ENCODE measurements at places on chromosomes 6 and 20.

DNA sequence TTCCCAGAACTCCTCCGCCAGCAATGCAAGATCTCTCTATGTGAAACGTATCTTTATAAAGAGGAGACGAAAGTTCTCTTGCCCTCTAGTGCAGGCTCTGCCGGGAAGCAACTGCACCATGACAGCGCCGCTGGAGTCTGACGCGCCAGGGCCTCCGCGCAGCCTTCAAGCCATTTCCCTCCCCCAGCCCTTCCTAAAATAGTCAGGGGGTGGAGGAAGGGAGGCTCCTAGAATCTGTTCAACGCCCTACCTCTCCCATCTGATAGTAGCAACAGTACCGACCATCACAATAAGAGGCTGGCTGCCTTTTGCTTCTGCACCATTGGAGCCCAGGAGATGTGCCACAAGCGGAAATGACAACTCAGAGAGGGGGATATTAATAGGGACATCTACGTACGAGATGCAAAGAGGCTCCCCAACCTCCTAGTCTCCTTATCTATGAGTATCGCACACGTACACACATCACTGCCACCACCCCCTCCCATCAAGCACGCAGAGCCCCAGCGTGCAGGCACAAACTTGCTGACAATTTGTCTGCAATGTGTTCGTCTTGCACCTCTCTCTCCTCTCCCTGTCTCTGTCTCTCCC, 1.0 kb downstream of the SYNE1 start:
- no peak for DNase-seq

- DNase-seq, result peak; percentile 37
These were observed 646.3 kb downstream of the UTRN start for GRCh38 chr6:144931172-144932035.

DNA sequence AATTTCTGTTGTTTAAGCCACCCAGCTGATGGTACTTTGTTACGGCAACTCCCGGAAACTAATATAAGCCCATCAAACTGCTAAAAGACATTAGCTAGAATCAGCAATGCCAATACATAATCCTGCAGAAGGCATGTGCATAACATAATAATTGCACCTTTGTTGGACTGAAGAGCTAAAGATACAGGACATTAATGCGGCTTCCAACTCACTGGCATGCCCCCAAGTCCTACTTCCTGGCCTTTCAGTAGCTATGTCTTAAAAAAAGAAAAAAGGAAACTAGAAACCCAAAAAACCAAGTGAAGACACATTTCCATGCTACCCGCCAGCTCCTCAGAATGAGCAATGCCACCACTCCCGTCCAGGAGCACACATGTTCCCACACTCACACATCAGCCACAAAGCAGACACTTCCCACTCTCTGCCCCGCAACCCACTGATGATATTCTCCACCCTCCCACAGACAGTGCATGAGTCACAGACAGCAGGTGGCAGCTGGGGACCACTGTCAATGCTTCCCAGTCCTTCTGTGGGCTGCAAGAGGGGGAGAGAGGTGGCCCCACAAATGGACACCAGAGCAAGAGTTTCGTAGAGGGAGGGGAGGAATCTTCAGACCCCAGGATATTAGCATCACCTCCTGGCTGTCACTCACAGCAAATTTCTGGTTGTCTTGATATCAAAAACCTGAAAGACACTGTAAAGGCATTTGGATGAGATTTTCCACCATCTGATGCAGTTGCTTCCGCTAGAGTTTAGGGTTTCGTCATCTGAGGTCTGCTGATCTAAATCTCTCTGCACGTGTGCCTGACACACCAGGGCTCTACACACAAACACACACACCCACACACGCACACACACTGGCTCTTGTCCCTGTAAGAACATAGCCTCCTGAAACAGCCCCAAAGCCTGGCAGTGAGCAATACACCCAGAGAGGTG, 32.8 kb downstream of the GFOD1 start:
- peak; percentile 84 for DNase-seq

DNA sequence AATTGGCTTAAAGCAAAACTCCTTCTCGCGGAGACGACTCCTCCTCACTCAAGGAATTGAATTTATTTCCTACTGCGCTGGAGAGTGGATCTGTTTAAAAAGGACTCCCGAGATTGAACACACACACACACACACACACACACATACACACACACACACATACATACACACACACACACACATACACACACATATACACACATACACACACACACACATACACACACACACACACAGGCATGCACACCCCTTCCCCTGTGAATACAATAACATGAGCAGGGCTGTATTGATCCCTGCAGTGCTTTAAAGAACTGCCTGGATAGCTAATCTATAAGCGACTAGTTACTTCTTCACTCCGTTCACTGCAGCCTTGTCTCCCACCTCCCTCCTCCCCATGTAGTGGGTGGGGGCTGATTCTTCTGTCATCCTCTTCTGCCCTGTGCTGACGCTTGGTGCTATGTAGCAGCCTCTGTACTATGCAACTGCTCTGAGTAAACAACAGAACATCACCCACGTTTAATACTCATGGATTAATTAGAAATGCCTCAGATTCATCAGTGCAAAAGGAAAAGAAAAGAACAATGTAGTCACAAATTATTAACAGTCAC, 549.0 kb downstream of the CDH26 start:
- DNase-seq, result no peak

- no peak for DNase-seq
These were observed 19.3 kb downstream of the AK9 start for GRCh38 chr6:109671733-109672132.

DNA sequence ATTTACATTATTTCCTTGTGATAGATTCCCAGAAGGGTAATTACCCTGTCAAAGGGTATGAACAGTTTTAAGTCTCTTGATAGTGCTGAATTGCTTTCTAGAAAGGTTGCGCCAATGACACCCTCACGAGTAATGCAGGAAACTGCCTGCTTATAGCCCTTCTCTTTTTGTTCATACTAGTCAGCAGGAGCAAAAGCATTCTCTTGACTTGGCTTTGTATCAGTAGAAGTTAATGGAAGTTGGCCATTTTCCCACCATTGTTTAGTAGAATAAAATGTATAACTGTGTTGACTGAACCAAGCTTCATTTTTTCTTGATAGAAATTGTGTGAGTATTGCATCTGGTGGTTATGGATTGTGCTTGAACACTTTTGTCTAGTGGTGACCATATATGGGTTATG, 100.1 kb downstream of the FARS2 start:
- no peak for DNase-seq

- DNase-seq, result no peak
These were observed 107.3 kb downstream of the FOXO3 start for GRCh38 chr6:108667993-108668392.

DNA sequence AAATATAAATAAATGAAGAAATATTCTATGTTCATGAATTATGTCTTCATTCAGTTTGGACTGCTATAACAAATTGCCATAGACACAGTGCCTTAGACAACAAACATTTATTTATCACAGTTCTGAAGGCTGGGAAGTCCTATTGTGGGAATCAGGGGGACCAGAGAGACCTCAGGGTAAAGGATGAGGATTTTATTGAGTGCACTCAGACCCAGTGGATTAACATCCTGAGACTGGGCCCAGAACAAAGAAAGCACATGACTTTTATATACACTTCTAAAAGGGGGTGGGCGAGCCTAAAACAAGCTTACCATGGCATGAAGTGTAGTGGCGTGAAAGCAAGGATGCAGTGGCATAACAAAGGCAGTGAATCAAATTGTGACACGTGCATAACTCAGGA, 26.9 kb upstream of the CBLN4 start:
- no peak for DNase-seq

- DNase-seq, result no peak
These were observed 60.2 kb downstream of the SCML4 start for GRCh38 chr6:107763946-107764345.

DNA sequence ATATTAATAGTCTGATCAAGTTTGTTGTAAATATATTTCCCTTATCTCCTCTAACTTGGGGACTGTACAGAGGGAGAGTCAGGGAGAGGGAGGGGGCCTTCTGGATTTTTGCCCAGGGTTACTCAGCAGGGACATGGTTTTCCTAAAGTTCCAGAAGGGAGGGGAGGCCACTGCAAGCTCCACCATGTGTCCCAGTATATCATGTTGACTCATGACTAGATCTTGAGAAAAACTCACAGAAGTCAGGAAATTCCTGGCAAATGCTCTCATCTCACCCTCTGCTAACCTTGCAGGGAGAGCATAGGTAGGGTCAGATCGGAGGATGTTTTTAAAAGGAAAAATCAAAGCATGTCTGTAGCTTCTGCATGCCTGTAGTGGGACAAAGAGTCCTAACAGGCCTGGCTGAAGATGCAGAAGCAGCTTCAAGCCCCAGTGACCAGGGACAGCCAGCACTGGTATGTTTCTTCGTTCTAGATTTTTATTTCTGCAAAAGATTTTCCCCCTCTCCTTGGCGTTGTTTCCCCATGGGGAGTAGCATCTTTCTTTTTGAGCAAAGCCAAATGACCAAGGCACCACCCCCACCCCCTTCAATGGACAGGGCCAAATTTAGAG, 272.9 kb upstream of the SUPT3H start:
- no peak for DNase-seq

GRCh38 chr20:24164360-24164759, 175.8 kb upstream of the GGTLC1 start:
- DNase-seq, result peak; percentile 47

- DNase-seq, result no peak
These were observed 7.0 kb downstream of the COL9A3 start for GRCh38 chr20:62823688-62824475.

- DNase-seq, result peak; percentile 32
These were observed 86.5 kb downstream of the LYRM4 start for GRCh38 chr6:5174244-5174643.

DNA sequence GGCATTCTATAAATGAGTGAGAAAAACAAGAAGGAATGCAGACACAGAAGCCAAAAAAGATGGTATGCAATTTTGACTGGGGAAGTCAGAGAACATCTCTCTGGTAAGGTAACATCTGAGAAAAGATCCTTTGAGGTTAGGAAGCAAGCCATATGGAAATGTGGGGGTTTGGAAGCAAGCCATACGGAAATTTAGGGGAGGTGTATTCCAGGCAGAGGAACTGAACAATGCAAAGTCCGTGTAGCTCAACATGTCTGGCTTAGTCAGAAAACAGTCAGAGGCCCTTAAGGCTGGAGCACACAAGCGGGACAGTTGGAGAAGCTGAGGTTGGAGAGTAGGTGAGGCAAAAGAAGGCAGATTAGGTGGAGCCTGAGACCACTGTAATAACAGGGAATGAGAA, 35.3 kb downstream of the RALGAPA2 start:
- DNase-seq, result no peak

GRCh38 chr6:81226957-81227356, 525.5 kb downstream of the TENT5A start:
- DNase-seq, result no peak

- no peak for DNase-seq
These were observed 13.2 kb upstream of the EDN1 start for GRCh38 chr6:12276930-12277315.

DNA sequence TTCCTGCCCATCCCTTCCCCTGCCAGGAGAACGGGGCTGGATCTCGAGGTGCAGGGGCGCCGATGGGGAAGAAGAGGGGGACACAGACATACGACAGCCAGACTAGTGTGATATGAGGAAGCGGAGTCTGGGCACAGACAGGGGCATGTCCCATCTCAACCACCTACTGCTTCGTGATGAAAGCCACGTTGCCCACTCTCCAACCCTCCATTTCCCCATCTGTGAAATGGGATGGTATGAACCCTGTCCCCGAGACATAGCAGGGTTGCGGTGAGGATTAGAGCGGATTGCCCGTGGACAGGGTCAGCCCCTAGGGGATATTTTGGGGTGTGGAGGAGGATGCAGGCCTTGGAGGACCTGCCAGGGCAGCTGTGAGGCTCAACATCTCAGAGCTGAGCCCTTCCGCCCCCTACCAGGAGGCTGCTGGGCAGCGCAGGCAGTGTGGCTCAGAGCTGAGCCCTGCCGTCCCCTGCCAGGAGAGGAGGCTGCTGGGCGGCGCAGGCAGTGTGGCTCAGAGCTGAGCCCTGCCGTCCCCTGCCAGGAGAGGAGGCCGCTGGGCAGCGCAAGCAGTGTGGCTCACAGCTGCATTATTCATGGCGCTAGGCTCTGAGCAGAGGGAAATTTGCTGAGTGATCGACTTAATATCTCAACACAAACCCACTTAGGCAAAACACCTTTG, 71.7 kb downstream of the GRM4 start:
- no peak for DNase-seq

DNA sequence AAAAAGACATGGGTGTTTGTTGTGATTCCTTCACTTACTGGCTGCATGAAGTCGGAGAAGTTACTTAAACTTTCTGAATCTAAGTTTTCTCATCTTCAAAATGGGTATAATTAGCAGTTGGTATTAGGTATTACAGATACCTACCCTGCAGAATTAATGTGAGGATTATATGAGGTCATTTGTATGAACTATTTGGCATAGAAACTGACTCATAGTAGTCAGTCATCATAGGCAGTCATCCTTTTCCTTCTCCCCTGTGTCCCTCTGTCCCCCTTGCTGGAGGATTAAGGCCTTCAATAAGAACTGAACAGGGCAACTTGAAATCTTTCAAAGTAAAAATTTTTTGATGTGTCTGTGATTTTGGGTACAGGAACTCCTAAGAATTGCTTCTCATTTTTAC, 26.3 kb downstream of the RALGAPB start:
- DNase-seq, result no peak

DNA sequence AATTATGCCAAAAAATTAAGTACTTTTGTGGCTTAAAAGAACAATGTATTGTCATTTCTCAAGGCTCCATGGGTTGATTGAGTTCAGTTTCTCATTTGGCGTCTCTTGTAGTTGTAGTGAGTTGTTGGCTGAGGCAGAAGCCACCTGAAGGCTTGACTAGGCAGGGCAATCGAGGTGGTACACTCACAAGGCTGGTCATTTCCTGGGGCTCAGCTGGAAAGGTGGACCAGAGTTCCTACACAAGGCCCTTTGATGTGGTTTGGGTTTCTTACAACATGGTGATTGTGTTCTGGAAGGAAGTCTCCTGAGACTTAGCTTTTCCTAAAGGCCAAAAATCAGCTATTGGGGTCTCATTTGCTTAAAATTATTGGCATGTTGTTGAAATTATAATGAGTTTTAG, 22.6 kb downstream of the MAS1 start:
- no peak for DNase-seq

DNA sequence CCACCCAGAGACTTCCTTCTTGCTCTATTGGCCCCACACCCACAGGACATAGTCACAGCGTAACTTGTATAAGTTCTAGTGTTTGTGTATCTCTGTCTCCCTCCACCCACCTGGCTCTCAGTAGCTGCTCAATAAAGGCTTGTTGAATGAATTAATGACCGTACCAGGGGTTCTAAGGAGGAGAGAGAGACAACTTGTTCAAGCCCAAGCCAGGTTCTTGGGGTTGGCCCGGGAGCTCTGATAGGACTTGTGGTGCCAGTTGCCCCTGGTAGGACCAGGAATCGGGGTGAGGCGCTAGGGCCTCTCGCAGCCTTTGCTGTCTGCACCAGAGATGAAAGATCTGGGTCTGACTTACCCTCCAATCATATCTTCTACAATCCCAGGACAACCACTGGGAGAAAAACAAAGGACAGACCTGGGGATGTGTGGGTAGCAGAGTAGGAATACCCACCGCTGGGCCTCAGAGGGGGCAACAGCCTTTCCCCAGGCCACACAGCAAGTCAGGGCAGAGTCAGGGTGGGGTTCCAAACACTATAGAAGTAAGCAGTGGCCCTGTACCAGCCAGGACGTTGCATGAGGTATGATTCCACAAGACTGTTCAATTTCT, 5.3 kb upstream of the TGM2 start:
- no peak for DNase-seq
